Effector memory CD8-positive, alpha-beta T cell (primary cell): ENCODE measurements at places on chromosomes 13 and 19.

DNA sequence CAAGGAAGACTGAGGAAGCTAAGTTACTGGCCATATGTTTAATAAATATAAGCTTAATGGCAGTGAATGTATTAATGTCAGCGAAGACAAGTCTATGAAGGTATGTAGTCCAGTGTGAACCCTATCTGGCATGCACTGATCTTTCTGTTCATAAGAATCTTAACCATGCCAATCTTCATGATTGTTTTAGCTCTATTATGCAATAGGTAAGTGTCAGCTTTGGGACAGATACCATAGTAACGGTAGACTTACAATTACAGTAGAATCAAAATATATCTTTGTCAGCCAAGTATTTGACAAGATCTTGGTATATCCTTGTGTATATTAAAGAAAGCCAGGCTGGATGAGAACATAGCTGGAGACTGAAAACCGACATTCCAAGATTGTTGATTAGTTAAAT lies 428.5 kb downstream of the SPRY2 start:
- no peak for DNase-seq
- H3K27ac ChIP-seq = no peak overlapping the region
- no peaks in the 10 kb centered on the region for H3K36me3 ChIP-seq
- no peak overlapping the region for H3K4me3 ChIP-seq
- no peaks in the 10 kb centered on the region for H3K27me3 ChIP-seq

GRCh38 chr19:11273296-11273695 lies 11.0 kb upstream of the DOCK6 start:
- no peaks in the 10 kb centered on the region for H3K36me3 ChIP-seq
- no peak overlapping the region for H3K27ac ChIP-seq
- H3K4me1 ChIP-seq = no peaks in the 10 kb centered on the region
- no peak for DNase-seq
- no peak overlapping the region for H3K4me3 ChIP-seq

DNA sequence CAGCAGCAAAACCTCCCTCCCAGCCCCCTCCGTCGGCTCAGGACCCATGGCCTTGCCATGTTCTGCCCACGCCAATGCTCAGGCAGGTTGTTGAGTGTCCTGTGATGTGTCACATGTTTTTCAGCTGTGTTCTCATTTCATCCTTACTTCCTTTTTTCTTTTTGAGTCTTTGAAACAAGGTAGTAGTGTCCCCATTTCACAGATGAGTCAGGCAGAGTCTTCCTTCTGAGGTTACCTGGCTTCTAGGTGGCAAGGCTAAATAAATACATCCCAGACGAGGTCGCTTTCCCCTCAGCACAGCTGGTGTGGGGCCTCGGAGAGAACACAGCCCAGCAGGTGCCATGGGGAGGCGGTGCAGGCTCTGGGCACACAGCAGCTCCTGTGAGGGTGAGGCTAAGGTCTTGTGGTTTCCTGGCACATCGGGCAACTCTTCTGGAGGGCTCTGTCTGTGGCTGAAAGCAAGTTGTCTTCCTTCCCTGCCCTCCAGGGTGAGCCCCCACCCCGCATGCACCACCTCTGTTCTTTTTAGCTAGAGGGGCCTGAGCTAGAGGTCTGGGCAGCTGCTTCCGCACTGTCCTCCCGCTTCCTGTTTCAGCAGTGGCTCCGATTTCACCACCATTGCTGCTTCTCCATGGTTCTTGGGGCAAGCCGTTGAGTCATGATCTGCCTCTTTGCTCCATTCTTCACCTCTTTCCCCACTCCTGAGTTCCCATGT lies 15.1 kb downstream of the PRAM1 start:
- peaks cover 28% of the 10 kb centered on the region for H3K4me1 ChIP-seq
- H3K4me3 ChIP-seq = peak overlapping the region; percentile 69
- peak overlapping the region; percentile 93 for H3K27ac ChIP-seq
- DNase-seq = peak; percentile 64
- H3K27me3 ChIP-seq = no peaks in the 10 kb centered on the region
- peaks cover 92% of the 10 kb centered on the region for H3K36me3 ChIP-seq

DNA sequence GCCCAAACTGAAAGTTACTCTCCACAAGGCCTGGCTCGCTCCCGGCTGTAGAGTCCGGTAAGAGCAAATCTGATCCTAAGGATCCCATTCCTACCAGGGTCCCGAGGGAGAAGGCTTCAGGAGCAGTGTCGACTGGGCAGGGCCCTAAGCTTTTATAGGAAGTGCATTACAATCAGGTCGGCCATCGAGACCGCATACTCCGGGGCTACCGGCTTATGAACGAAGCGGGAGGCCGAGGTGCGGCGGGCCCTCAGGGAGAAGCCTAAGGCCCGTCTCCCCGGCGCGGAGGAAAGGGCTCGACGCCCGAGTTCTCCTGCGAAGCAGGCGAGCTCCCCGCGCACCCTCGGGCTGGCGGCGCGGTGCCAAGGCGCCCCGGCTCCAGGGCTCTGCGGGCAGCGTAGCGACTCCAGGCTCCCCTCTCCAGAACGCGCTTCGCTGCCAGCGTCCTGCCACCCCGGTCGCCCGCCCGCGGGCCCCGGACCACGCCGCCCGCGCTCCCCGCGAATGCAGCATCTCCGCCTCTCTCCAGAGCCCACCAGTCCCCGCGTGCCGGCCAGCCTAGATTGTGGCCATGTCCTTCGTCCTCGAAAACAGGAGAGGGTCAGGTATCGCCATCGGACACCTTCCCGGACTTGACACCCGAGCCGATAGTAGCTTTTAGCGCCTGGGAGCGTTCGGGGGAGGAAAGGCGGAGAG lies 1.4 kb downstream of the EFNB2 start:
- H3K27ac ChIP-seq = no peak overlapping the region
- no peak for DNase-seq
- peaks cover 10% of the 10 kb centered on the region for H3K36me3 ChIP-seq
- H3K4me1 ChIP-seq = peaks cover 9% of the 10 kb centered on the region
- H3K27me3 ChIP-seq = peaks cover 47% of the 10 kb centered on the region

GRCh38 chr13:66313413-66313812 lies 916.7 kb downstream of the PCDH9 start:
- no peak overlapping the region for H3K4me3 ChIP-seq
- H3K36me3 ChIP-seq = no peaks in the 10 kb centered on the region
- no peak for DNase-seq
- no peaks in the 10 kb centered on the region for H3K27me3 ChIP-seq
- no peaks in the 10 kb centered on the region for H3K4me1 ChIP-seq

DNA sequence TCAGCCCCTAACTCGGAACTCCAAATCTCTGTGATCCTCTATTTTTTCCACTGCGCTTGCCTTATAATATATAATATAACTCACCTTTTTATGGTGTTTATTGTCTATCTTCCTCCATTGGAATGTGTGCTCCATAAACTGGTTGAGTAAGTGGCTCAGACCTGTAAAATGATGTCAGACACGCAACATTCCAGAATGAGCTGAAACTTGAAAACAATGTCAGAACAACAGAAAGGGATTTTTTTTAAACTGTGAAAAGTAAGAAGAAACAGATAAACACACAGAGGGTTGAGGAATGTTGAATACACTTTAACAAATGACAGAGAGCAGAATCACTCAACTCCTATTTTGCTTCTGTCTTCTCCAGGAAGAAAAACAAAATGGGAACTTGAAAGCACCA lies 19.1 kb upstream of the FAM216B start:
- H3K4me1 ChIP-seq = no peaks in the 10 kb centered on the region
- no peaks in the 10 kb centered on the region for H3K36me3 ChIP-seq
- H3K27me3 ChIP-seq = peaks cover 4% of the 10 kb centered on the region
- no peak overlapping the region for H3K4me3 ChIP-seq
- H3K27ac ChIP-seq = no peak overlapping the region

GRCh38 chr13:52850396-52851136 lies 2.1 kb upstream of the PCDH8 start:
- no peak overlapping the region for H3K27ac ChIP-seq
- no peak for DNase-seq
- peaks cover 26% of the 10 kb centered on the region for H3K4me1 ChIP-seq
- H3K4me3 ChIP-seq = peak overlapping the region; percentile 70
